ENCODE measurements at places on chromosomes 5 and 9. TPM values are rescaled to one million over a fixed set of nuclear protein-coding genes. Genes with fewer than 3 reads are reported as not detected.

The ANKHD1 gene
- total RNA-seq = 32.6 TPM

The INSYN2B gene
- total RNA-seq = 1.7 TPM

The S1PR3 gene
- total RNA-seq = 4.2 TPM

The MIER3 gene
- 26.5 TPM for total RNA-seq

The TTC1 gene
- total RNA-seq = 65.1 TPM

The TMEM215 gene
- total RNA-seq = not detected

The AJM1 gene
- total RNA-seq = 0.51 TPM

The ORM2 gene
- not detected for total RNA-seq

The NREP gene
- 58.6 TPM for total RNA-seq

The NUDCD2 gene
- 4.6 TPM for total RNA-seq

The SLIT3 gene
- total RNA-seq = 0.36 TPM

The ZNF300 gene
- 6.3 TPM for total RNA-seq

DNA sequence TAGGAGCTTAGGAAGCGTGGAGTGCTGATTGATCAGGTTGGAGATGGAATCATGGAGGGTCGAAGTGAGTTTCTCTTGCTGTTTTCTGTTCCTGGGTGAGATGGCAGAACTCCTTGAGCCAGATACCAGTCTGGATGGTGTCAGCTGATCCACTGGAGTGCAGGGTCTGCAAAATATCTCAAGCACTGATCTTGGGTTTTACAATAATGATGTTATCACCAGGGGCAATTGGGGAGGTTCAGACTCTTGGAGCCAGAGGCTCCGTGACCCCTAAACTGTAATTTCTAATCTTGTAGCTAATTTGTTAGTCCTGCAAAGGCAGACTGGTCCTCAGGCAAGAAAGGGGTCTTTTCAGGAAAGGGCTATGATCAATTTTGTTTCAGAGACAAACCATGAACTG lies 80.0 kb upstream of the NIPAL4 start:
- DNase-seq = no peak

- DNase-seq = no peak
These were observed 125.8 kb upstream of the KLF4 start for GRCh38 chr9:107615321-107615720.

GRCh38 chr5:32100230-32100629 lies 73.9 kb downstream of the GOLPH3 start:
- DNase-seq = no peak

GRCh38 chr9:78074385-78075291 lies 43.0 kb upstream of the GNAQ start:
- no peak for DNase-seq

GRCh38 chr9:97292200-97292599 lies 15.3 kb upstream of the CCDC180 start:
- no peak for DNase-seq

- no peak for DNase-seq
These were observed 17.5 kb downstream of the CAPSL start for GRCh38 chr5:35920890-35921289.

GRCh38 chr5:159331093-159331973 lies 1.0 kb upstream of the IL12B start:
- DNase-seq = no peak

GRCh38 chr9:134440636-134441226 lies 114.5 kb downstream of the RXRA start:
- DNase-seq = no peak

DNA sequence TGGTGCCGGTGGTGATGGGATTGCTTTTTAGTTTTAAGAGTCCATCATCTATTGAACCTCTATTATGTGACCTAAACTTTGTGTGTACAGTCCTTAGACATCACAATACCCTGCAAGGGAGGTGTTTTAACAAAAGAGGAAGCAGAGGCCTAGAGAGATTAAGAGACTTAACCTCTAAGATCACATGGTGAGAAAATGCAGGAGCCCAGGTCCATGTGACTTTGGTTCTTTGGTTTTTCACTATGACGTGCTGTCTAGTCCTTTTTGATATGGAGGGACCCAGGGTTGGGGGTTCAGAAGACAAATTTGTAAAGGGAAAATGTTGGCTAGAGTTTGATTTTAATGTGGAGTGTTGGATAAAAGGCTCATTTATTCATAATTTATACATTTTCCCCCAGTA lies 34.1 kb upstream of the TRMT10B start:
- DNase-seq = no peak

GRCh38 chr9:100472268-100472667 lies 681 bp upstream of the TMEFF1 start:
- no peak for DNase-seq

DNA sequence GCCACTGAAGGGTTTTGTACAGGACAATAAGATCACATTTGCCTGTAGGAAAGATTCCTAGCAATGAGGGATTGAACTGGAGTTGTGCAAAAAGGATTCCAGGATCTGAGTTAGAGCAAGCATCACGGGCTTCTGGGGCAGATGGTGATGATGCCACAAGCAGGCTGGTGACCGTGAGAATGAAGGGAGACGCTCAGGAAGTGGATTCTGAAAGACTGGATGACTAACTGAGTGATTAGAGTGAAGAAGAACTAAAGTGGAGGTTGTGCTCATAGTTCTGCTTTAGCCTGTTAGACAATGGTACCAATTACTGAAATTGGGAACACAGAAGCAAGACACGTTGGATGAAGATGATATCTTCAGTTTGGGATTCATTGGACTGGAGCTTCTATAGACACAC lies 168.2 kb downstream of the CD180 start:
- no peak for DNase-seq

- DNase-seq = no peak
These were observed 44.2 kb downstream of the SARDH start for GRCh38 chr9:133693703-133694529.
